ENCODE measurements at places on chromosomes 5 and 9.
A peak's percentile ranks its signal among the peaks of the same experiment; 100 is the strongest.

GRCh38 chr9:100052375-100052774, 46.4 kb downstream of the ERP44 start:
- no peak for DNase-seq

- no peak for DNase-seq
Observed at GRCh38 chr9:138013836-138014562, 136.4 kb downstream of the CACNA1B start.

DNA sequence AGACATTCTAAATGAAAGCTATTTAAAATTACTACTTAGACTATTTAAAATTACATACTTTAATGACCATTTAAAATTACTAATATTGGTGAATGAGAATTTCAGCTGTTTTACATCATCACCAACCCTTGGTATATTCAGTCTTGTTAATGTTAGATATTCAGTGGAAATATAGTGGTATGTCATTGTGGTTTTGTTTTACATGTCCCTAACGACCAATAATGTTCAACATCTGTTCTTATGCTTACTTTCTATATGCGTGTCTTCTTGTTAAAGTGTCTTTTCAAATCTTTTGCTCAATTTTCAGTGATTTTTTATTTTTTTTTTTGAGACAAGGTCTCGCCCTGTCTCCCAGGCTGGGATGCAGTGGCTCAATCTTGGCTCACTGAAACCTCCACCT, 279.3 kb upstream of the TARS1 start:
- no peak for DNase-seq

GRCh38 chr5:124839371-124839998, 93.0 kb upstream of the ZNF608 start:
- DNase-seq: no peak

GRCh38 chr5:150590979-150591695, 49.3 kb upstream of the SYNPO start:
- DNase-seq: peak; percentile 50

DNA sequence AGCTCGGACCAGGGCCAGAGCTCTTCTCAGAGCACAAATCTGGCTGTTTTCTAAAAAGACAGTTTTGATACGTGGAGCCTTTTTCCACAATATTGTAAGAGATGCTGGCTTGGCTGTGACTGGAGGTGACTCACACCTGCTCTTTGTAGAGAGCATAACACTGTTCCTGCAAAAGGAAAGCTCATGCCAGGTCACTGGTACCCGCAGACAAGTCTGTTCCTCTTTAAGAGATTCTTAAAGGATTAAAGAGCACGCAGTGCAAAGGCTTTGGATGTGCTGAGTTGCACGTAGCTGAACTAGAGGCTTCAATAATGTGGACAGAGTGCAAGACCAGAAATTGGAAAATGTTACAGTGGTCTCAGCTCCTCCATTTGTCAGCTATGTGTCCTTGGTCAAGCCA, 19.0 kb downstream of the ACTL7B start:
- peak; percentile 52 for DNase-seq

DNA sequence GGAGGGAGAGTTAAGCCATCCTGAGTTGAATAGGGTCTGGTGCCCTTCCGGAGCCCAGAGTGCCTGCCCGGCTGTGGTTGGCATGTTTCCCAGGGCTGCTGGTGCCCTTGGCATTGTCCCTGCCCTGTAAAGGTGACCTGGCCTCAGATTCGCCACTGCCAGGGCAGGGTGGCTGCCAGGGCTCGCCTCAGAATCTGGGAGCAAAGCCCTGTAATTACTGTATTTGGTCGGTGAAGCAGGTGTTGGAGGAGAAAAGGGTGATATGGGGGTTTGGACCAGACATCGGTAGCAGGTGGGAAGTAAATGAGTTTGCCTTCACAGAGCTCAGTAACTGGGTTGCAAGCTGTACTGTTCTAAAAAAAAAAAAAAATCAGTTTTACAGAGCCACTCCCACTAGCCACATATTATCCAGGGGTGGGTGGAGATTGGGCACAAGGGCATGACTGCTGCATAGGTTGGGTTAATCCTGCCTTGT, 47.6 kb downstream of the RGS3 start:
- no peak for DNase-seq

GRCh38 chr9:79256691-79257213, 315.0 kb upstream of the TLE4 start:
- peak; percentile 97 for DNase-seq

DNA sequence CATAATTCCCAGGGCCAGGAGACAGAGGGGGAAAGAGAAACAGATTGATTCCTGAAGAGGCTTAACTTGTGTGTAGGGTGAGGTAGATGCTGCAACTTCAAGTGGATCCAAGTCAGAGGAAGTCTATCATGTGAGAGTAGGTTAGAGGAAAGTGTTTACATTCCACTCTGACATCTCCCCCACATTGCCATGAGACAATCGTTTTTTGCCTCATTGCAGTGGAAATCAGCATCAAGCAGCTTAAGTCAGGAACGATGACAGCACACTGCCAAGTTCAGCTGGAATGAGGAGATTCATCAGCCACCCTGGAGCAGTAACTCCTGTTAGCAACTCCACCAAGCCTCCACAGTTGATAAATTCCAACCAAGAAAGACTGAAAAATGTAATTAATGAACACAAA, 689.7 kb upstream of the MEF2C start:
- DNase-seq: peak; percentile 85

DNA sequence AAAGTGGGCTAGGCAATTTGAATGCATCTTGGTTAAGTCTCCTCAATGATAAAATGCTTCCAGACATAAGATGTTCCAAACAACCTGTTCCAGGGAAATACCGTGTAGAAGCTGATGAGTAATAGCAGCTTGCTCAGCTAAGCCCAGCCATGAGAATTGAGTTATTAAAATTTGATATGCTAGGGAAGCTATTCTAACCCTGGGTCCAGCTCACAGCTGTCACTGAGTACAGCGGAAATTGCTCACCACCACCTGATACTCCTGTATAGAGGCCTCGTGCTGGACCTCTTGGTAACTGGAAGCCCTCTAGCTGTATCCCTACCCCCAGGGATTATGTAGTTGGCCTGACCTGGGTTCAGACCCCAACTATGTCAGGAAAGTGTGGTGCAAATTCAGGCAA, 521.3 kb upstream of the TRPC7 start:
- DNase-seq: no peak

- DNase-seq: peak; percentile 84
Observed at GRCh38 chr9:110015759-110016158, 192.2 kb downstream of the C9orf152 start.

GRCh38 chr5:68652534-68652965, 437.0 kb downstream of the PIK3R1 start:
- DNase-seq: peak; percentile 71

DNA sequence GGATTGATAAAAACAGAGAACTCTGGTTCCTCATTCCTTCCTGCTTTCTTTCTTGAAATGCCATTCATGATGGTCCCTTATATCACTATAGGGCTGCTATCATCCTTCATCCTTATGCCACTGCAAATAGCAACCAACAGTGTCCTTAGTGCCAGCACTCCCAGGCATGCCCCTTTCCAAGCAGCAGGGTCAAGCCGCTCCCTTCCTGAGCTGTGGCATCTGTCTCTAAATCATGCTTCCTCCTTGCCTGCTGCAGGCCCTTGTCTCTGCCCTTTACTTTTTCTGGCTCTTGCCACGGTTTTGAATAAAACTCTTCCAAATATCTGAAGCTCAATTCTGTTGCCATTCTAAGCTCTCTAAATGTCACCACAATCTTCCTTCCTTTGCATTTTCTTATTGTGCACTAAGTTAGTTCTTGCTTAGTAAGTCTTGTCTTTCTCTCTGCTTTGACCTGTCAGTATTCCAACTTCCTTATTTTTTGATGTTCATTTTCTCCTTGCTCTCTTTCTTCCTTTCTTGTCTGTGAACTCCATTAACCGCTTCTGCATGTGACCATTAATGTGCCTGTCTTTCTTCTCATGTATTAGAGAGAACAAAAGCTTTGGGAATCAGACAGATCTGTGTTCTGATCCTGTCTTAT, 19.9 kb downstream of the TLR4 start:
- no peak for DNase-seq

- no peak for DNase-seq
Observed at GRCh38 chr9:80518441-80518840, 946.7 kb downstream of the TLE4 start.

- peak; percentile 90 for DNase-seq
Observed at GRCh38 chr5:73692166-73692640, 66.2 kb downstream of the ARHGEF28 start.

DNA sequence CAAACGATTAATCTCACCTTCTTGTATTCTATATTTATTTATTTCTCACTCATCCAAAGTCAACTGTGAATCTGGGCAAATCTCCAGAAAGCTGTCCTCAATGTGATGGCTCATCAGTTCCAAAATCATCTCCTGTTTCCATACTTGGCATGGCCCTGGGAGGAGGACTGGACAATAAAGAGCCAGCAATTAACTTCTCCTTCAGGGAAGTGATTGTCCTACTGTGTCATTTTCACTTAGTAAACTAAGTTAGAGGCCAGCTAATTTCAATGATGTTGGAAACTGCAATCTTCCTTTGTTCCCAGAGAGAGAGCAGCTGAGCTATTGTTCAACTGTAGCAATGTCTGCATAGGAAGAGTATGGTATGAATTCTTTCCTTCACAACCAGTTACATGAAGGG, 17.5 kb downstream of the CDH12 start:
- no peak for DNase-seq

- peak; percentile 2 for DNase-seq
Observed at GRCh38 chr9:1273859-1274258, 223.7 kb downstream of the DMRT2 start.

GRCh38 chr9:114203410-114204140, 48.2 kb downstream of the COL27A1 start:
- DNase-seq: peak; percentile 58

DNA sequence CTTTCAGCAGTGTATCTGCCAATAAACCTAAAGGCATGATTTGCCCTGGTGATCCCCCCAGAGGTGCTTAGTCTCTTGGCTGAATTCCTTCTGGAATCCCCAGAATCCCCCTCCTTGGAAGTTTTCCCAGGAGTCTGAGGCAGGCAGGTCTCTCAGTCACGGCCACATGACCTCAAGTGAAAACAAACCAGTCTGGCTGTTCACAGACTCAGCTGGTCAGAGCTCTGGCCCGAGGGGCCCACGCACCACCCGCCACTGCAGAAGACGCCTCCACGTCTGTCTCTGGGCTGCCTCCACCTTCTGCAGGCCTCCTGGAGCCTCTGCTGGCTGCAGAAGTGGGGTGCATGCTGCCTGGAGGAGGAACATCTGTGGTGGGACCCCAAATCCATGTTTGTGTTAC, 52.5 kb downstream of the HRH2 start:
- no peak for DNase-seq

DNA sequence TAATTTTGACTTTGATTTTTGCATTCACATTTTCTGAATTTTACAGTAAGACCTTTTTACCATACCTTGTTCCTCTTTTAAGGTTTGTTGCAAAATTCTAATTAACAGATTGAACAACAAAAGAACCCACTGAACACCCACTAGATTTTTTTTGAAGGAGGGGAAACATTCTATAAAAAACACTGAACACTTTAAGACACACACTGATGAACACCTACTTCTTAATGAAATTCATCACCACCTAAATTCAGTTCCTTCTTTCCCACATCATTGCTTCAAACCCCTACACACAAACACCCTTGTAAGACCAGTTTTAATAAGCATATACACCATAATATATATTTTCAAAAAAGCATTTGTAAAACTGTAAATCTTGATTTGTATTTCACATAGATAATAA, 559.0 kb upstream of the MEF2C start:
- no peak for DNase-seq

DNA sequence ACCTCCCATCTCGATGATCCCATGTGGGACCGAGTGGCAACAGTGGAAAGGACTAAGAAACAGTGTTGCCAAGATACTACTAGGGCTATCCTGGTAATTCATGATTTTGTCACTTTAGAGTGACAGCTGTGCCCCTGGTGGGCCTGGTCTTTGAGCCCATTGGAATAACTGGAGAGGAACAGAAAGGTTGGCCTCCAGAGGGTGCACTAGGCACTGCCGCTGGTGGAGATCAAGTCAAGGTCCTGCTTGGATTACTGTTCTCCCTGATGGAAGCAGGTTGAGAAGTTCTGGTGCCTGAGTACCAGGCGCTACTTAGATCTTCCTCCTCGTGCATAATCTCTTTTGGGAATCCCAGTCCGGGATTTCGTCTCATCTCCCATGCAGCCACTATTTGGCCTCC, 129.6 kb downstream of the SEC61B start:
- no peak for DNase-seq

DNA sequence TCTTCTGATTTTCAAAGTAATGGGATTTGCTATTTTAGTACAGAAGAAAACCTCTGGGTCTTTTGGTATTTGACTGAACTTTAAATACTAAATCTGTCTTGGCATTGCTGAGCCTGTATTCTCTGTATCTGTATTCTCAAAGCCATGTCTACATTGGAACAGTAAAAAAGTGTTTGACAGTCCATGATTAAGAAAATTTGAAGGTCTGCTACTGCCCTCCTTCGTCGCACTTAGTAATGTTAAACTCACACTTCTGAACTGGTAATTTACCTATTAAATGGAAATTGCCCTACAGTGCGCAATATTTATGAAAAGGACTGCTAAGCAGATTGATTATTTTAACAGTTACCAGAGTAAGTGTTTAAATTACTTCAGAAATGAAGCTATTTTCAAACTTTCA, 165.7 kb upstream of the SMC2 start:
- no peak for DNase-seq

DNA sequence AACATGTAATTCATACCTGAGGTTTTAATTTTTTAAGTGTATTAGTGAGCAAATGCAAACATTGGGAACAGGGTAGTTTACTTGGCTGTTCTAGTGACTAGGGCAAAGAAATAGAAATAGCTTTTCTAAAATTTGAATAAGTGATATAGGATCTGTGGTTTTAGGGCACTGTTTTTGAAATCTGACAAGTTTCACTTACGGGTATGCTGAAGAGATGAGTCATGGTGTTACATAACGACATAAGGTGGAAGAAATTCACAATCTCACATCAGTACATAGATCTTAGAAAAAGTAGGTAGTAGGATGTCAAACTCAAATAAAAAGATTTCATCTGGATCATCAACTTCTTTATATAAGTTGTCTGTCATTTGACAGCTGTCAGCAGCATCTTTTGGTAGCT, 772.3 kb downstream of the MAT2B start:
- no peak for DNase-seq

GRCh38 chr9:93183663-93184431, at the start of gene WNK2:
TSS of gene WNK2 (plus strand) at chr9:93184139. CDS start at chr9:93184930, 791 bp downstream.
- peak; percentile 17 for DNase-seq

- DNase-seq: peak; percentile 48
Observed at GRCh38 chr9:133935328-133936005, 56.7 kb downstream of the VAV2 start.

Measured in fibroblast of skin of right biceps (primary cell).